ENCODE measurements at places on chromosomes 11 and 22. TPM values are rescaled to one million over a fixed set of nuclear protein-coding genes. Genes with fewer than 3 reads are reported as not detected.

HOATZ gene
- total RNA-seq = not detected

PLAAT5 gene
- total RNA-seq = 0.06 TPM

NUMA1 gene
- 162 TPM for total RNA-seq

LMNTD2 gene
- total RNA-seq = 0.43 TPM

DDX25 gene
- total RNA-seq = not detected

POU2AF3 gene
- not detected for total RNA-seq

CASP12 gene
- total RNA-seq = not detected

ZNRF3 gene
- 9.1 TPM for total RNA-seq

MS4A7 gene
- not detected for total RNA-seq

MMP1 gene
- total RNA-seq = not detected

GP1BB gene
- 4.4 TPM for total RNA-seq

PATE2 gene
- not detected for total RNA-seq

CASP1 gene
- 0.40 TPM for total RNA-seq

B3GAT1 gene
- not detected for total RNA-seq

JAM3 gene
- 155 TPM for total RNA-seq

BDNF gene
- 0.20 TPM for total RNA-seq

PAMR1 gene
- 2.3 TPM for total RNA-seq

SLC25A45 gene
- total RNA-seq = 1.3 TPM

CASP5 gene
- not detected for total RNA-seq

PGA5 gene
- not detected for total RNA-seq

CD3D gene
- not detected for total RNA-seq

RASSF7 gene
- total RNA-seq = 7.4 TPM

IL17REL gene
- not detected for total RNA-seq

HDHD5 gene
- 48.3 TPM for total RNA-seq

MMP10 gene
- total RNA-seq = not detected

GGT5 gene
- total RNA-seq = 0.91 TPM

MS4A6A gene
- total RNA-seq = not detected

CELSR1 gene
- total RNA-seq = not detected

OR4C12 gene
- not detected for total RNA-seq

OR4D5 gene
- not detected for total RNA-seq

CYTH4 gene
- total RNA-seq = not detected

TSPAN18 gene
- 28.6 TPM for total RNA-seq

TTC9C gene
- total RNA-seq = 46.2 TPM

MSANTD4 gene
- 16.5 TPM for total RNA-seq

OR52H1 gene
- not detected for total RNA-seq

RNASEH2C gene
- total RNA-seq = 49.3 TPM

TMEM45B gene
- total RNA-seq = not detected

CD3E gene
- total RNA-seq = not detected

DAGLA gene
- 2.5 TPM for total RNA-seq

LGALS1 gene
- total RNA-seq = 890 TPM

SLC7A4 gene
- not detected for total RNA-seq

MS4A12 gene
- total RNA-seq = not detected

ALDH3B2 gene
- not detected for total RNA-seq

NAV2 gene
- total RNA-seq = 73.1 TPM

EPS8L2 gene
- total RNA-seq = 18.5 TPM

ROM1 gene
- total RNA-seq = 0.51 TPM

OLFML1 gene
- not detected for total RNA-seq

MS4A6E gene
- total RNA-seq = not detected

CARD10 gene
- 30.9 TPM for total RNA-seq

CTTN gene
- 56.4 TPM for total RNA-seq

AGBL2 gene
- total RNA-seq = 0.41 TPM

NRIP3 gene
- total RNA-seq = 10.1 TPM

OR5J2 gene
- not detected for total RNA-seq

C11orf86 gene
- total RNA-seq = not detected

GPHA2 gene
- not detected for total RNA-seq

RGL4 gene
- total RNA-seq = 0.03 TPM

USH1C gene
- total RNA-seq = 0.35 TPM

PTPN5 gene
- not detected for total RNA-seq

PLAAT3 gene
- 7.7 TPM for total RNA-seq

SMIM35 gene
- total RNA-seq = not detected
